ENCODE measurements at places on chromosomes 6 and 20. TPM values are rescaled to one million over a fixed set of nuclear protein-coding genes. Genes with fewer than 3 reads are reported as not detected.

DNA sequence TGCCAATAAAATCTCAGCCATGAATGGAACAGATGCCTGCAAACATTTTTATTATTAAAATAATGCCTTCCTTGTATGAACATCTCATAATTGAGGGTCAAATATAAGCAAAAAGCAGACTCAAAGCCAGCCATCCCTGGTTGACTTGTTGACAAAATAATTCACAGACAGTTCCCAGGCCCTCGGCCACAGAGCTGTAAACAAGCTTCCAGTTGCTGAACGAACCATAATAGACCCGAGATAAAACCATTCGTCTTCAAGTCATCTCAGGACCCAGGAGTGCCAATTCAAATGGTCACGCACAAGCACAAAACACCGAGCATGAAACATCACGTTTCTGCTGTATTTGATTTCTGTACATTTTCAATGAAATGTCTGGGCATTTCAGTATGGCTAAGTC, 113.3 kb upstream of the CDYL start:
- H3K4me1 ChIP-seq: no peaks in the 10 kb centered on the region
- H3K27me3 ChIP-seq: no peaks in the 10 kb centered on the region
- no peak overlapping the region for H3K4me3 ChIP-seq
- H3K27ac ChIP-seq: no peak overlapping the region
- DNase-seq: no peak
- H3K36me3 ChIP-seq: no peaks in the 10 kb centered on the region

Gene TSBP1
- not detected for total RNA-seq

Gene CFAP206
- not detected for total RNA-seq

Gene PPP1R3G
- not detected for total RNA-seq

DNA sequence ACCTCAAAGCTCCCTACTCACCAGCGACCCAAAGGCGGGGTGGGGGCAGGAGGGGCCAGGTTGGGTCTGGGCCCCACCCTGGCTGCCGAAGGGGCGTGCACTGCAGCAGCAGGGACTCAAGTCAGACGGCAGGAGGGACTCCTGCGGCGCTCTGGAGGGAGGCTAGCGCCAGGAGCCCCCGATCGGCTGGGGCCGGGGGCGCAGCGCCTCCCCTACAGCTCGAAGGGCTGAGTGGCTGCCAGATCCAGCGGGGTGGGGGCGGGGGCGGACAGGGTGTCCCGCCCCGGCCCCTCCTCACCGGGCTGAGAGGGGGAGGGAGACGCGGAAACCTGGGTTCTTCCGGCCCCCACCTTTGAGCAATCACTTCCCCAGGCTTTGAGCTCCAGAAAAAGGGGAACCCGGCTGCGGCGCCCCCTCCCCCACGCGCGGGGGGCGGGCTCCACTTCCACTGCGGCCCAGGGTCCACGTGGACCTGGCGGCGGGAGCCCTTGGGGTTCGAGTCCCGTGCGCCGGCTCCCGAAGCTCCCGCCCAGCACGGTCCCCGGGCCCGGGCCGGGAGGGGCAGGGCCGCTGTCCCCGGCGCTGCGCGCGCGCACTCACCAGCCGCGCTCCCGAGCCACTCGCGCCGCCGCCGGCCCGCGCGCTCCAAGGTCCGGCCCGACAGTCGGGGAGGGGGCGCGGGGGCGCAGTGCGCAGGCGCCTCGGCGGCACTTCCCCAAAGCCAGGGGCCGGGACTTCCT, at the start of gene RGS19:
TSS of gene RGS19 (minus strand) at position 246 of the 740 bp plus-strand sequence. CDS start 2,632 bp downstream, outside the sequence.
- H3K36me3 ChIP-seq: peaks cover 13% of the 10 kb centered on the region
- H3K4me3 ChIP-seq: peak within 1 kb of the TSS; percentile 73
- H3K4me1 ChIP-seq: peaks cover 47% of the 10 kb centered on the region
- H3K27ac ChIP-seq: peak within 1 kb of the TSS; percentile 74
- peak; percentile 80 for DNase-seq

DNA sequence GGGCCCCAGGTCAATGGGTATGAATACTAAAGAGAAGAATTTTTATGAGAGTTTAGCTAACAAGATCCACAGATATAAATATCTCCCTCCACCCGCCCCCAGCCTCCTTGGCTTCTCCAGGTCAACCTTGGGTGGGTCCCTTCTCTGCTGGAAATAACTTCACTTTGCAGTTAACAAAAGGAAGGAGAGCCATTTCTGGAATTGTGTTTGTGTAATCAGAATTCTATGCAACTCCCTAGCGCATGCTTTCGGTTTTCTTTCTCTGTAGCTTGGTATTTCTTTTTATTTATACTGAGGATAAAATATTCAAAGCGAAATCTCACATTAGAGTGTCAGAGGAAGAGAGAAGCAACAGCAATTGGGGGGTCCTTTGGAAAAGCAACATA, 27.1 kb downstream of the RIPOR2 start:
- no peak for DNase-seq
- peak overlapping the region; percentile 70 for H3K27ac ChIP-seq
- peaks cover 43% of the 10 kb centered on the region for H3K36me3 ChIP-seq
- H3K27me3 ChIP-seq: no peaks in the 10 kb centered on the region
- peaks cover 94% of the 10 kb centered on the region for H3K4me1 ChIP-seq

Gene RBM24
- not detected for total RNA-seq

GRCh38 chr20:51365670-51366069, 176.8 kb downstream of the NFATC2 start:
- no peak overlapping the region for H3K27ac ChIP-seq
- H3K4me1 ChIP-seq: no peaks in the 10 kb centered on the region
- DNase-seq: no peak
- no peak overlapping the region for H3K4me3 ChIP-seq

Gene MROH8
- total RNA-seq: 1.4 TPM

Gene MCHR2
- total RNA-seq: not detected

DNA sequence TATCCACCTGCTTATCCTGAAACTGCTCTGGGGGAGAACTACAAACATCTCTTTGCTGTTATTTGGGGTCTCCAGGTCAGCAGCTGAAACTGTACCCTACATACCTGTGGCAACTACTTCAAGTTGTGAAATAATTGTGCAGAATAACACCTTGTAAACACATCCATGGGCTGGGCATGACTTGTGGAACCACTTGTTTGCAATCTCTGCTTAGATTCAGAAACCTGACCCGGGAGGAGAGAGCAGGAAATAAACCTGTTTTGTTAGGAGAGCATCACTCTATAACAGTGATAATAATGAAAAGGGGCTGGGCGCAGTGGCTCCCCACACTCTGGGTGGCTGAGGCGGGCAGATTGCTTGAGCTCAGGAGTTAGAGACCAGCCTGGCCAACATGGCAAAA, 183.1 kb downstream of the NFATC2 start:
- no peak for DNase-seq
- no peaks in the 10 kb centered on the region for H3K36me3 ChIP-seq
- no peaks in the 10 kb centered on the region for H3K4me1 ChIP-seq
- no peak overlapping the region for H3K4me3 ChIP-seq
- no peak overlapping the region for H3K27ac ChIP-seq
- no peaks in the 10 kb centered on the region for H3K27me3 ChIP-seq

- no peak overlapping the region for H3K4me3 ChIP-seq
- H3K36me3 ChIP-seq: no peaks in the 10 kb centered on the region
- H3K4me1 ChIP-seq: no peaks in the 10 kb centered on the region
Observed at GRCh38 chr6:155039618-155040017, 44.5 kb downstream of the TIAM2 start.

Gene GOPC
- 37.8 TPM for total RNA-seq

Gene PRPH2
- not detected for total RNA-seq

Gene LY86
- total RNA-seq: 1.0 TPM

- no peaks in the 10 kb centered on the region for H3K4me1 ChIP-seq
- H3K27ac ChIP-seq: no peak overlapping the region
- DNase-seq: no peak
- no peaks in the 10 kb centered on the region for H3K36me3 ChIP-seq
- no peak overlapping the region for H3K4me3 ChIP-seq
Observed at GRCh38 chr20:50003253-50003656, 20.5 kb downstream of the SNAI1 start.

- H3K36me3 ChIP-seq: no peaks in the 10 kb centered on the region
- DNase-seq: no peak
- no peaks in the 10 kb centered on the region for H3K4me1 ChIP-seq
- H3K4me3 ChIP-seq: no peak overlapping the region
- no peaks in the 10 kb centered on the region for H3K27me3 ChIP-seq
Observed at GRCh38 chr6:74735304-74735703, 470.5 kb downstream of the COL12A1 start.

Gene RGS17
- total RNA-seq: not detected

DNA sequence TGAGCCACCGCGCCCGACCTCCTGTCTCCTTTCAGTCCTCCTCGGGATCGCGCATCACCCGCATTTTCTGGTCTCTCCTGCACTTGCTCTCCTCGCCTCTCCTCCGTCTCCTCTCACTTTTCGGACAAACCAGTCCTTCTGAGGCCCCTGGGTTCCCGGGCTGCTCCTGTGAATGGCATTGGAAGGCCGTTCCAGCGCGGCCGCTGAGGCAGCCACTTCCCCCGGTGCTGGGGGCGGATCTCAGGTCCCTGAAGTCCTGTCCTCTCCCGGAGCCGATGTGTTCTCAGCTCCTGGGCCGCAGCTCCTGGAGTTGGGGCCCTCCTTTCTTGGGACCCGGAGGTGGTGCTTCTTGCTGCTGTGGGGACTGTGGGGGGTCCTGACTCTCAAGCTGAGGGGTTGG, 803 bp downstream of the MICB start:
- H3K4me3 ChIP-seq: no peak overlapping the region
- DNase-seq: no peak
- peak overlapping the region; percentile 78 for H3K27ac ChIP-seq
- peaks cover 50% of the 10 kb centered on the region for H3K4me1 ChIP-seq
- no peaks in the 10 kb centered on the region for H3K27me3 ChIP-seq
- H3K36me3 ChIP-seq: no peaks in the 10 kb centered on the region

Gene OXT
- total RNA-seq: 1.5 TPM
